Dorsolateral prefrontal cortex (tissue), 122 donors: ENCODE measurements at places on chromosomes 12 and 14.

DNA sequence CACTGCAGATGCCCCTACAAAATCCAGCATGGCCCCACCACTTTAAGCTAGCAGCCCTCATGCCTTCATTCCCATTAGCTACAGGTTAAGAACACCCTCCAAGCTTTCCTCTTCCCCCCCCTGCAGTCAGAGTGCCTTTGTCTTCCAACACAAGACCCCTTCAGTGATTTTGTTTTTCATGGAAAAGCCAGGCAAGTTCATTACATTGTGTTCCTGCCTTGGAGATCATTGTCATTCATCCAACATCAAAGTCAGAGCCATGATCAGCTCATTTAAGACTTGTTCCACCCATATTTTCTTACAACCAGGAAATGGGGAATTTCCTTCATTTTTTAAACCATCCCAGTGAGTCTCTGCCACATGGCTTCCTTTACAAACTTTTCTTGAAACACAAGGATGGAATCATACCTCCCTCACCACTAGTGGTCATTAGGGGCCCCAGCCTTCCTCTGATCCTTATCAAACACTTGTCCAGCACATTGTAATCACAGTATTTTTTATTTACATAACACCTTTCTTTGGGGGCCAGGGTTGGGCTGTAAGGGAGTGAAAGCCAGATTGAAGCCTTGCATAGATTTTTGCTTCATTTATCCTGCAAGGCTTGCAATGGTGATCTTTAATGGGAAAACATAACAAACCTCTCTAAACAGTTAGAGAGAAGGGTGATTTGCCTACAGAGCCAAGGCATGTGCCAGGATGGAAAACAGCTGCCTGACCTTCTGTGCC lies 765.3 kb downstream of the MED13L start:
- DNase-seq = no peak

DNA sequence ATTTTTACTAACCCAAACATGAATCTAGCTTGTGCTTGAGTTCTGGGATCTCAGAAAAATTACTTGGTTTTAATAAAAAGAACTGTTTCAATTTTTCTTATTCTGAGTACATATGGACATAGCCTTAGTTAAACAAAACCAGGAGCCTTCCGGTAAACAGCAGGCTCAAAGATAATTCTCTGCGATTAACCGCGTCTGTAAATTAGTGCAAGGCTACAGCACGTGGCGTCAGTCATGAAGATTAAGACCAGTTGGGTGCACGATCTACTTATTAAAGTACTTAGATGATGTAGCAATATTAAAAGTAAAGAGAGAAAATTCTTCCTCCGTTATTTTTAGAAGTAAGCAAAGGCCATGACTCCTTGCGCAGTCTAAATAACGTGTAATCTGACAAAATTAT lies 700 bp downstream of the KCNJ8 start:
- DNase-seq = no peak

DNA sequence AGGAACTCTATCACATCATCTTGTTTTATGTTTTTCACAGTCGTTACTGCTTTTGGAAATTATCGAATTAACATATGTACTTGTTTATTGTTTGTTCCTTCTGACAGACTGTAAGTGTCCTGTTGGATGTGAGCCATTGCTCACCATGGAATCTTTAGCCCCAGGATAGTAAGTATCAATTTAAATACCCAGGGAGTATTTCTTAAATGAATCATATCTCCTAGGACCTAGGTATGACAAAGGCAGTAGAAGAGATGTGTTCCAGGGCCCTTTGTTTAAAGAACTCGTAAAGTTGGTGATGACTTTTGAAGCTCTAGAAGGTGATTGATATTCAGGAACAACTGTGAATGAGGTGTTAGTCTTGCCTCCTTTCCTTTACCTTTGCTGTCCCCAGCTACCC lies 30.3 kb upstream of the STRAP start:
- DNase-seq = no peak

- no peak for DNase-seq
Observed at GRCh38 chr12:86948851-86949250, 692.7 kb upstream of the MGAT4C start.

GRCh38 chr14:84458881-84459280 lies 1071.1 kb upstream of the FLRT2 start:
- no peak for DNase-seq

GRCh38 chr12:3533703-3534386 lies 42.8 kb downstream of the PRMT8 start:
- DNase-seq = no peak

DNA sequence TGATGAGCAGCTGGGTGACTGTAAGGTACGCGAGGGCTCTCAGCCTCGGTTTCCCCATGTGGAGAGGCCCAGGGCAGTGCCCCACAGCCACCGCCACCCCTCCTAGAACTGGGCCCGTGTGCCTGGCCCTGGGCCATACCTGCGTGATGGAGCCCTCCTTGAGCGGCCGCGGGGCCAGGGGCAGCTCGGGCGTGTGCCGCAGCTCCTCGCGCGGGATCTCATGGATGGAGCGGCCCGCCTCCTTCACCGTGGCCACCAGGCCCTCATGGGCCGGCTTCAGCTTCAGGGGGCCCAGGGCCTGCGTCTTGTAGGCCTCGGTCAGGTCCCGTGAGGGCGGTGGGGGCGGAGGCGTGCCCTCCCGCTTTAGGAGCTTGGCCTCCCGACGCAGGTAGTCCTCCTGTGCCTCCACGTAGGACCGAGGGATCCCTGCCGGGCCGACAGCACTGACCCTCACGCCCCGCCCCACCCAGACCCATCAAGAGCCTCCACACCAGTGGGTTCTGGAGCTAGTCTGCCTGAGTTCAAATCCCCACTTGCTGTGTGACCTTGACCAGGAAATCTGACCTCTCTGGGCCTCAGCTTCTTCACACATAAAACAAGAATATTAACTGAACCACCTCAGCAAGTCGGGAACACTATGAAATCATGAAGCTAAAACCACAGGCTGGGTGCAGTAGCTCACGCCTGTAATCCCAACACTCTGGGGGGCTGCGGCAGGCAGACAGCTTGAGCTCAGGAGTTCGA lies 51.7 kb downstream of the RFLNA start:
- DNase-seq = no peak

- DNase-seq = no peak
Observed at GRCh38 chr14:101233808-101234207, 327.5 kb upstream of the DIO3 start.

- no peak for DNase-seq
Observed at GRCh38 chr14:57461777-57462320, 31.8 kb downstream of the CCDC198 start.

- DNase-seq = no peak
Observed at GRCh38 chr12:57429473-57430111, 1.3 kb downstream of the R3HDM2 start.

GRCh38 chr14:74763803-74764531 lies 851 bp downstream of the YLPM1 start:
- peak; percentile 12 for DNase-seq

GRCh38 chr12:132638541-132639408 lies 20.2 kb downstream of the P2RX2 start:
- no peak for DNase-seq

- no peak for DNase-seq
Observed at GRCh38 chr12:46390304-46390703, 17.7 kb upstream of the SLC38A2 start.

GRCh38 chr14:37167151-37168047 lies 5.0 kb downstream of the SLC25A21 start:
- DNase-seq = no peak

DNA sequence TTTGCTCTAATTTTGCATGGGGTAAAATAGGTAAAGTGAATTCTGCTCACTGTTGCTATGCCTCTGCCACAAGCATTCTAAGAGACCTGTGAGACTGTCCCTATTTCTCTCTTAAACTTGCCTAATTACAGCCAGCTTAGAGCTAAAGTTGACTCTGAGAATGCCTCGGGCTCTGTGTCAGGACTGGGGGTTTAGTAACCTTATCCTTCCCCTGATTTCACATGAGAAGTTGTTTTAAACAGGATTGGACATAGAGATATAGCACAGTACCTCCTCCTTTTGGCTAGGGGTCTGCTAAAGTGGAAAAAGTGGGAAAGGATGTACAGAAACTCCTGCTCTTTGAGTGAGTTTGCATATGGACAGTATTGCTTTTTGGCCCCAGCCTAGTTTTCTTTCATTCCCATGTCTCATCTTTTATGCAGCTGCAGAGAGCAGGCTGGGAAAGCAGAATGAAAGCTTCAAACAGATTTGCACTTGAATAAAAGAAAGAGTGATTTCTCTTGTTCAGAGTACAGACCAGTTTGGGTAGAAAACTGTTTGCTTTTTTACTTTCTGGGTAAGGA lies 122.0 kb downstream of the RAD51B start:
- no peak for DNase-seq
